ENCODE measurements at places on chromosomes 5 and 9.

GRCh38 chr5:9726931-9727330, 96.8 kb upstream of the TAS2R1 start:
- ATAC-seq = no peak

- peak; percentile 80 for ATAC-seq
Observed at GRCh38 chr9:87713278-87713987, 12.5 kb upstream of the CTSL start.

GRCh38 chr9:135969064-135969683, 8.0 kb upstream of the UBAC1 start:
- ATAC-seq = no peak

DNA sequence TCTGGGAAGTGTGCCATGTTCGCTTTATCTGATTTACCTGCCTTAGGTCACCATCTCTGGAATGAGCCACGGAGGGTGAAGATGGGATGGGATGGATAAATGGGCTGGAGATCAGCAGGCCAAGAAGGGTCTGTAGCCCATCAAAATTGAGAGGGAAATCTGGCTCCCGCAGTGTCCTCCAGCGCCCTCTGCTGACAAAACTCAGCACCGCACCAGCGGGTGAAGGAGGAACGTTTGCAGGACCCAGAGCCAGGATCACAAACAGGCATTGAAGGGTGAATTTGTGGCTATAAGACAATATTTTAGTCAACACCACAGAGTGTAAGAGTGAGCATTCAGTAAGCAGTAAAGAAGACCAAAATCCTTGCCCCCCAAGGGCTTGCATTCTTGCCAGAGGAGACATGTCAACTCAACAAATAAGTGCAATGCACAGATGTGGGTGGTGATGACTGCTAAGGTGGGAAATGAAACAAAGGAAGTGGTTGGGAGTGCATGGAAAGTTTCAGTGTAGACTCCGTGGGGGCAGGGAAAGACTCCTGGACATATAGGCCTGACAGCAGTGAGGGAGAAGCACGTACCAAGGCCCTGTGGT, 124.4 kb downstream of the TENT4A start:
- no peak for ATAC-seq

DNA sequence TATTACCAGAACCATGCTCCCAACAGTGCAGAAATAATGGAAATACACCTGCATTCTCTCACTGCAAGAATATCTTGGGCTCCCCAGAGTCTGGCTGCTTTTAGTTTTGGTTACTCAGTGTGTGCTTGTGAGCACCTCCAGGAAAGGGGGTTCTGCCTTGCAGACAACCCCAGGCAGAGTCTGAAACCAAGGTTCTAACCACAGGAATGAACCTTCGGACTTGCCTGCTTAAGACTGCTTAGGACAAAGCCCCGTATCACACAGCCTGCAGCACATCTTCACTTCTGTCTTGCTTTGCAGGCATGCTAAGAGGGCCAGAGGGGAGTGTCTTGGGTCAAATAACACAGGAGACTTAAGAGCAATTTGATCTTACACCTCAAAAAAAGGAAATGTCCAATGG, 94.8 kb upstream of the SPATA31C2 start:
- ATAC-seq = no peak

- no peak for ATAC-seq
Observed at GRCh38 chr9:98821831-98822230, 14.4 kb downstream of the GALNT12 start.

DNA sequence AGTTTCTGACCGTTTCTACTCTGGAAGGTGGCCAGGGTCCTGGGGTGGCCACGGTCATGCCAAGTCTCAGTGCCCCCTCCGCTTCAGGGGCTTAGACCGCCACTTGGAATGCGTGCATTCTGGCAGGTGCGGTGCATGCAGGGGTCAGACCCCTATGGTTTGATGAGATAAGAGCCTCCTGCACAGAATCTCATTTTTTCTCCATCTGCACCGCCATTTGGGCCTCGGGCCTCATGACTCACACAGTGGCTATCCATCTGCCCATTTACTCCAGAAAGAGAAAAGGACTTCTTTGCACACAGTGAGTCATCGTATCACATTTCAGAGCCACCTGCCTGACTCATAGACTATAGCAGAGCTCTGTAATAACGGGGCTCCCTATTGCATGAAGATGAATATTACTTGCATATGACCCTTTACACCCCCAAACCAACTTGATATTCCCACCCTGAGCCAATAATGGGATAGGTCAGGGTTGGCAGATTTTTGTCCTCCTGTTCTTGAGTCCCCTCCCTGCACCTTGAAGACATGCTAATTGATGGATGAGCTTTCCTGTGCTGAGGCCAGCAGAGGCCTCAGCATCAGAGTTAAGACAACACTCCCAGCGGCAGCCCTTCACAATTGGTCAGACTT, 157.4 kb downstream of the NR3C1 start:
- ATAC-seq = peak; percentile 35

DNA sequence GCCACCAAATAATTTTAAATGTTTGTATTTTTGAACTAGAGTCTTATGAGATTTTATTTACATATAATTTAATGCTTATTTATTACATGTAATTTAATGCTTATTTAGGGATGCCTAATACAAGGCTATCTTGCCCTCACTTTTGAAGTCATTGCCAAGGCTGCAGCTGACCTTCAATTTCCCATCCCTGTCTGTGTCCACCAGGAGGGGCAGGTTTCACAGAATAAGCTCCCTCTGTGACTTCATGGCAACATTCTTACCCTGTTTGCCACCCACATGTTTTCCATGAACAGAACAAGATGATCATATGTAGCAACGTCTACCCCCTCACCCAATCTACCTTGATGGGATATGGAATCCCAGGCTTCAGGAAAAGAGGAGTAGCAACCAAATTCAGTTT, 27.0 kb downstream of the C5 start:
- no peak for ATAC-seq

DNA sequence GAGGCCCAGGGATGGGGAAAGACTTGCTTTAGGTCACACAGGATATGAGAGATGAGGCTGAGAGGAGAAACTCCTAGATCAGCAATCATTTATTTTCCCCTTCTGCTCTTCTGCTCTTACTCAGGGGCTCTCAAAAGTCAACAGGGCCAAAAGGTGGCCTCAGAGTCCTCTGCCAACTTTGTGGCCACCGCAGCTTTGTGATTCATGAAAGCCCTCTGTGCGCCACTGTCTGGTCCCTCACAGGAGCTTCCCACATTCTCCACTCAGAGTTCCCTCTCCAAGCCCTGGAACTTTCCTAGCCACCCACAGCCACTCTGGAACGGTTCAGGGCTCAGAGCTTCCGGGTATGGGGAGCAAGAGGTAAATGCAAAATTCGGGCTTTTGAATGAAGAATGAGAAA, 82.4 kb downstream of the COL27A1 start:
- ATAC-seq = no peak

- ATAC-seq = peak; percentile 25
Observed at GRCh38 chr9:127629468-127630081, 17.5 kb downstream of the STXBP1 start.

- ATAC-seq = no peak
Observed at GRCh38 chr9:104795082-104795481, 31.2 kb downstream of the NIPSNAP3B start.

DNA sequence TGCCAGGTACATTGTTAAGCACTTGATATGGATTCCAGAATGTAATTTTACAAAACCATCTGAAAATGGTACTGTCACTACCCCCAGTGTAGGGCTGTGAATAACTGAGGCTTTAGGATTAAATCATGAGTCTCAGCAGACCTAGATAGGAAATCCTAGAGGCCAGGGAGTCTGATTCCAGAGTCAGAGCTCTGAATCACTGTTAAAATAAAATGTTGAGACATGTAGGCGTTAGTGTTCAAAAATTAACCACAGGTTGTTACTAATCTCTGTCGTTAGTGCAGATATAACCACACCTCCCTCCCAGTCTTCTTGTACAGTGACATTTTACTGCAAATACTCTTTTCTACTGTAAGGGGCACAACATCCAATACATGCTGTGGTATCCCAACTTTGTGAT, 1828.8 kb downstream of the MAT2B start:
- no peak for ATAC-seq

- peak; percentile 58 for ATAC-seq
Observed at GRCh38 chr5:78727786-78728761, 79.5 kb upstream of the LHFPL2 start.

DNA sequence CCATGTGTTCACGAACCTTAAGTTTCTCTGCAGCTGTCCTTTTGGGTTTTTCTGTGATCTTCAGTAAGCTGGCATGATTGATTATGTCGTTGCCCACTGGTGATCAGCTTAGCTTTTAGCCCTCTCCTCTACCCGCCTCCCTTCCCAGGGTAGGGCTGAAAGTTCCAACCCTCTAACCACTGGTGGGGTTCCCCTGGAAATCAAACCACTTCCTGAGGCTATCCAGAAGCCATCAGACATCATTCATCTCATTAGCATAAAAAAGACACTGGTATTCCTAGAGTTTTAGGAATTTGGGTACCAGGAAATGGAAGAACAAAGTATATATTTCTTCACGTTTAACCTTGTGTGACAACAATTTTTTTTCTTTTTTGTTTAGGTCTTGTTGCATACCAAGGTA, 29.8 kb downstream of the SPIN1 start:
- no peak for ATAC-seq

- ATAC-seq = peak; percentile 47
Observed at GRCh38 chr9:91033797-91034196, 232.2 kb downstream of the SYK start.

DNA sequence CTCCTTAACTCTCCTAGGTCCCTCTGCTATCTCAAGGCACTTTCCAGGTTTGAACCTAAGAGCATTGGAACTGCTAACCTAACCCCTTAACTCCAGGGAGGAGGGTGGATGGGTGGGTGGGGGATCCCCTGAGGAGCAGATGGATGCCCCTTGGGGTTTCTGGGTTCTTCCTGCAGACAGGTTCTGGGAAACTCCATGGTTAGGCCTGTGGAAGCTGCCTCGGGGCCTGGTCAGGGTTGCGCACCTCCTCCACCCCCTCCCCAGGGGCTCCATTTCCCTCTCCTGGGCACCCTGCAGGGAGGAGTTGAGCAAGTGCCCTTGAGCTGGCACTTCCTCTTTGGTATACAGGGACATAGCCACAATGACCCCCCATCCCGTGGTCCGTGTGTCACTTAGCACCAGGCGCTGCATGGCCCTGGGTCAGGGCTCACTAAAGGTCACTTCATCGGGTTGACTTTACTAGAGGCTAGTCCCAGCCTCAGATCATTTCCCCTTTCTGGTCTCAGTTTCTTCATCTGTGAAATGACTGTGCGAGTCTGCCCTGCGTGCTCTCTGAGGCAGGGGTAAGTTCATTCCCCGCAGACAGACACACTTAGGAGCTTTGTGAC, 16.0 kb downstream of the CXXC5 start:
- ATAC-seq = no peak

GRCh38 chr5:128271859-128272464, 188.4 kb downstream of the SLC12A2 start:
- ATAC-seq = no peak
